ENCODE measurements at places on chromosomes 11 and 22.

- DNase-seq: no peak
Observed at GRCh38 chr22:37818409-37819104, 4.6 kb upstream of the GALR3 start.

- DNase-seq: no peak
Observed at GRCh38 chr22:30564761-30565119, 9.7 kb downstream of the GAL3ST1 start.

DNA sequence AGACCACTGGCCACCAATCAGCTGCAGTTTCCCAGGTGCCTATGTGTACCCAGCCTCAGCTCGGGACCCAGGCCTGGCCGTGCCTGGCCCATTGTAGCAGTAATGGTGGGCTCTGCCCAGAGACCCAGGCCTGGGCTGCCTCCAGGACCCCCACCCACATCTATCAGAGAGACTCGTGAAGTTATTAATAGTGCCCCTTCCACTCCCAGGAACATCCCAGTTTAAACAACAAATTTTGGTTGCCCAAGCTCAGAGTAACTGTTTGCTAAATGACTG lies 42.5 kb downstream of the IGLL5 start:
- DNase-seq: no peak

DNA sequence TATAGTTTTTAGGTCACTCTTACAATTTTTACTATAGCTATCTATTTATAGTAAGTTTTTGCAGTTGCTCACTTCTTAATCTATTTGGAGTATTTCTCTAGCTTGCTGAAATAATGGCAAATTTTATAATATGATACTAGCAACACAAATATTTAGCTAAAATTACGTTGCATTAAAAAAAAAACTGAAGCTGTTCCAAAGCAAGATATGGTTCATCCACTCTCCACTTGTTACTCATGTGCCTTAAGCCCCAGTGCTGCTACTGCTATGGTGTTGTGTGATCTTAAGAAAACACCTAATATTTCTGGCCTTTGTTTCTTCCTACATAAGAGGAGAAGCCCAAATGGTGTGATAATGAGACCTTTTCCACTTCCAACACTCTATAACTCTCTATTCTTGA lies 479 bp downstream of the MMP3 start:
- no peak for DNase-seq

- DNase-seq: no peak
Observed at GRCh38 chr11:9874466-9874865, 210.6 kb downstream of the SWAP70 start.
